ENCODE measurements at places on chromosomes 4 and X.
A peak's percentile ranks its signal among the peaks of the same experiment; 100 is the strongest.

GRCh38 chr4:89661173-89661899 is 175.6 kb downstream of the SNCA start:
- DNase-seq = no peak

DNA sequence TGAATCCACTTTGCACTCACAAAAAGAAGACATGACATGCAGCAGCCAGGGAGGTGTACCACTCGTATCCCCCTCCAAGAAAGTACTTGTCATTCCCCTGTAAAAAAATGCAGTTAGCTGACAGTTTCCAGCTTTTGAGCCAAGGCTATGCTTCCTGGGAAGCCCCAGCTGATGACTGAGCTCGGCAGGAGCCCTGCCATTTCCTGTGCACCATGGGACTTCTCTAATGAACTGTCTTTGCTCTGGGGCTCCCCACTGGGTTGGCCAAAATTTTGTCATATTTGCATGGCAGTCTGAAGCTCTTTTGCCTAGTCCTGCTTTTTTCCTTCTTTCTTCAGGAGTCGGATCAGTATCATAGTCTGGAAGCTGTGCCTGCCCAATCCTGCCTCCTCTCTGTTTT is 104.5 kb upstream of the MAOA start:
- DNase-seq = peak; percentile 19

DNA sequence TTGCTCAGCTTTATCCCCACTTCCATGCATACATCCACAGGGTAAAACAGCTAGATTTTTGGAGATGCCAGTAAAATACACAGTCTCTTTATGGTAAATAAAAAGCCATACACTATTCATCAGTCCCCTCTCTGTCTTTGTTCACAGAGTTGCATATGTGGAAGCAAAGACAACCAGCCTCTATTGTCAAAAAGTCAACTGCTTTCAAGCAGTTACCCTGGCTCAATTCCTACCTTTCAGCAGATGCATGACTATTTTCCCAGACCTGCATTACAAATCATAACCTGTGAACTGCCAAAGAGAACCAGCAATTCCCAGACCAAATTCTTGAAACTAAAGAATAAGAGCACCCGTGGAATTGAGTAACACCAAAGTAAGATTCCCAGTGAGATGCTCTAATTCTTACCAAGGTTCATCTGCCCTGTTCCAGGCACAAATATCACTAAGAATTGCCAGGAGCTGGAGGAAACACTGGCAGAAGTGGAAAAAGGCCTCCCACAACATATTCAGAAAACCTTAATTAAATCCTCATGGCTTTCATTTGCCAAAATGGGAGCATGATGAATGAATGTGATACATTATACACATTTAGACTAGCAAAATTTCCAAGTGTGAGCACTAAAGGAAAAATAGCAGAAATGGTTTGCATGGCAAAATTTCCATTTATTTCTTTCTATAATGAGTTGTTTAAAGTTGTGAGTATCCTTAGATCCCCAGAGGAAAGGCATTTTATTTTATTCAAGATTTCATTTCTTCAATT is 391.2 kb upstream of the ADGRL3 start:
- DNase-seq = peak; percentile 62

DNA sequence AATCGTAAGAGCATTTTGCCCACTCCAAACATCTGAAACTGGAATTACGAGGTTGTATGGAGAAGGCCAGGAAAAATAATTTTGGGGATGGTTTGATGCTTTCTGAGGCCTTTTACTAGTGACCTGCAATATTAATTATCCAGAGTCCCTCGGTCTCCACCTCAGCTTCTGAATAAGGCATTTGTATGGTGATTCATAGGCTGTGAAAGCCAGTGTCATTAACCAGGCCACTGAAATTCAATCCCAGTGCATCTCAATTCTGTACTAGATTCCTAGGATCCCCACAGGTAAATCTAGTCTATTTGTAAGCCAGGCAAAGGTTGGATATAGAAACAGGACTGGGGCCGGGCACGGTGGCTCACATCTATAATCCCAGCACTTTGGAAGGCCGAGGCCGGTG is 135.4 kb upstream of the RBPJ start:
- no peak for DNase-seq

GRCh38 chr4:27407616-27408015 is 547.0 kb downstream of the STIM2 start:
- DNase-seq = no peak

- no peak for DNase-seq
These were observed 638 bp downstream of the BLTP1 start for GRCh38 chr4:122152711-122153226.

- DNase-seq = no peak
These were observed 22.8 kb upstream of the ANKRD17 start for GRCh38 chr4:73281396-73281795.

GRCh38 chr4:150278206-150278605 is 200.0 kb downstream of the DCLK2 start:
- no peak for DNase-seq

DNA sequence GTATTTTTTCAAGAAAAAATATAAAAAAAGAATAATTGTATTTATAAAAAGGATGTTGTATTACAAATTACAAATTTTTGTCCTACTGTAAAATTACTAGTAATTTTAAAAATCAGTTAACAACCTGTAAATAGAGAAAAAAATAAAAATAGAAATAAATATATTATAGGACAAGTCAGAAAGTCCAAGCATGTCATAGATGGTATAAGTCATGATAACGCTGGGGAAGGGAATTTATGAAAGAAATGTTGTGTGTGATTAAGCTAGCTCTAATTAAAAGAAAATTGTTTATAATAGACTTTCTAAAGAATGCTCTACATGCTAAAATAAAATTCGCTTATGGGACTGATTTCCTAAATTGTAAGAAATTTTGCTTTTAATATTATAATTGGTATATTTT is 2329.9 kb downstream of the ARAP2 start:
- no peak for DNase-seq

DNA sequence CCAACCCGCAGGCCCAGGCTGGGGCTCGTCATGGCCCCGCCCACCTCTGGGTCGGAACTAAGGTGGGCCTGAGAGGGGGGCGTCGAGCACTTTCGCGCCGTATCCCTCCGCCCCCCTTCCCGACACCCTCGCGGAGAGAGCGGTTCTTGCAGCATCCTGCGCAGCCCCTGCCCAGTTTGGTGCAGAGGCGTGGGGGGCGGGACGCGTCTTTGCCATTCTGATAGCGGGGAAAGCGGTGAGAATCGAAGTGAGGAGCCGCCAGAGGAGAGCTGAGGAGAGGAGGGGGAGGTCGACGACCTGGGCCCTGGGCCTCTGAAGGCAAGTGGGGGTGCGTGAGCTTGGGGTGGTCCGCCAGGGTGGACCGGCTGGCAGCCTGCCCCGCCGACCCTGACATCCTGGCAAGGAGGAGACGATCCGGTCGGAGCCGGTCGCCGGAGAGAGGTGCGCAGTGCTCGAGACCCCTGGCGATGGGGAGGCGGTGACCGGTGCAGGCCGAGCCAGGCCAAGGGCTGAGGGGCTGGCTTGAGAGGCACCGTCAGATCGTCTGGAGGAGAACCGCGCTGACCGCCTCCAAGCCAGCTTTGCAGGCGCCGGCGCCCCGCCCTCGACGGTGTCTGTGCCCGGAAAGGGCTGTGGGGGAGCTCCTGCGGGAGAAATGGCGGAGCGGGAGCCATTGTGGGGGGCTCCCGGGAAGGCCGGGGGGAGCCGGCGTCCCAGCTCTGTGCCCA is 25.5 kb downstream of the GPRASP3 start:
- peak; percentile 42 for DNase-seq

DNA sequence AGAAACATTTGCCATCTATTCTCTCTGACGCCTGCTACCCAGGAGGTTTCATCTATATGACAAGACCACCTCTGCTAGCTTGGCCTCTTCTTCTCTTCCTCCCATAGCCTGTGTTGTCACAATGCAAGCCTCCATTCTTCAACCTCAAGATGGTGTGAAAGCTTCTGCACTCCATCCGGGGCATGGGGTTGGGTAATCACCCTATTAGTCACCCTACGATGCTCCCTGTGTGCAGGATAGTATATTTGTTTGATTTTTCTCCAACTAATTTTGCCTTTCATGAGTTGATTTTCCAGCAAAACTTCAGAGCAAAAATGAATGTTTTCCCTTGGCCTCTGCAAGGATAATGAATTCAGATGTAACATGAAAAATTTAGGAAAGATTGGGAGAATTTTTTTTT is 128.0 kb upstream of the STS start:
- no peak for DNase-seq

- DNase-seq = no peak
These were observed 37.4 kb upstream of the SLC10A4 start for GRCh38 chr4:48445704-48446103.
